ENCODE measurements at places on chromosomes 6 and 20. TPM values are rescaled to one million over a fixed set of nuclear protein-coding genes. Genes with fewer than 3 reads are reported as not detected.

The LY86 gene
- total RNA-seq: 7.0 TPM

DNA sequence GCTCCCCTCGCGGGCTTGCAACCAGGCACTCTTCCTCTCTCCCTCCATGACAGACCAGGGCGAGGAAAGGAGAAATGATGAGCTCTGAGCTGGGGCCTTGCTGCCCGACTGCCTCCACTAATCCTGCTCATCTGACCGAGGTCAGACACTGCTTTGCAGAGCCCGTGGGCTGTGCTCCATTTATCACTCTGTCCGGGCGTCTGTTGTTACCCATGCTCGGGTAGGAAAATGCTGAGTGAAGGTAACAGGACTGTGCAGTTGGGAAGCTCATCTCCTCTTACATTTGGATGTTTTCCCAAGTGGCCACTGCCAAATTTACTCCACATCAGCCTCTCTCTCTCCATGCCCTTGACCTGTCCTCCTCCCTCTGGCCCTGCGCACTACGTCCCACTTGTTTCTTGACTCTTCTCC is 14.6 kb downstream of the RPS6KA2 start:
- DNase-seq: no peak

- no peak for DNase-seq
These were observed 166.0 kb downstream of the TRMT11 start for GRCh38 chr6:126152372-126152745.

DNA sequence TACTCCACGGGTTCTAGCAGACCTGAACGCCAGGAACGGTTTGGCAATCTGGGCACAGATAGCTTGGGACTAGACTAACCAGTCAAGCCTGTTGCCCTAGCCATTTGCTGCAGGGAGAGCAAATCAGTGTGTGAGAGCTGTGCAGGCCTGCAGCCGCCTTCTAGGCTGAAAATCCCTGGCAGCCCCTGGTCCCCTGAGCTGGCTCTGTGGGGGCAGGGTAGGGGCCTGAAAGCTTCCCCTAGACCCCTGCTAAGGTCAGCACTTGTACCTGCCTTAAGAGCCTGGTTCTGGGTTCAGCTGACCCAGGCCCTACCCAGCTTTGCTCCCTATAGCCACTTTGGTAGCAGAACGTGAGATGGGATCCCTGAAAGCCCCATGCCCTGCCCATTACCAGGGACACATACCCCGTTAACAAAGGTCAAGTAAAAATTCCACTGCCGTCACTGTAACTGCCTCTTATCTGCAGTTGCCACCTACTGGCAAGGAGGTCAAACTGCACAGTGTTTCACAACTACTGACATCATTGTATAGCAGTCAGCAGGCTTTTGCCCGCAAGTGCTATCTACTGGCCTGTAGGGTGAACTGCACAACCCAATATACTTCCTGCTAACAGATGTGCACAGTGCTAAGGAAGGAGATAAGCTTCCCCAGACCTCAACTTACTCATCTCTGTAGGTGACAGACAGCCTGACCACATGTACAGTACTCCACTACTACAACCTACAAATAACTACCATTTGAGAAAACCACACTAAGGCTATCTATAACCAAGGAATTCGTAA is 95.1 kb upstream of the OLIG3 start:
- peak; percentile 53 for DNase-seq

The FOXA2 gene
- 35.6 TPM for total RNA-seq

The RAMACL gene
- total RNA-seq: 1.1 TPM

DNA sequence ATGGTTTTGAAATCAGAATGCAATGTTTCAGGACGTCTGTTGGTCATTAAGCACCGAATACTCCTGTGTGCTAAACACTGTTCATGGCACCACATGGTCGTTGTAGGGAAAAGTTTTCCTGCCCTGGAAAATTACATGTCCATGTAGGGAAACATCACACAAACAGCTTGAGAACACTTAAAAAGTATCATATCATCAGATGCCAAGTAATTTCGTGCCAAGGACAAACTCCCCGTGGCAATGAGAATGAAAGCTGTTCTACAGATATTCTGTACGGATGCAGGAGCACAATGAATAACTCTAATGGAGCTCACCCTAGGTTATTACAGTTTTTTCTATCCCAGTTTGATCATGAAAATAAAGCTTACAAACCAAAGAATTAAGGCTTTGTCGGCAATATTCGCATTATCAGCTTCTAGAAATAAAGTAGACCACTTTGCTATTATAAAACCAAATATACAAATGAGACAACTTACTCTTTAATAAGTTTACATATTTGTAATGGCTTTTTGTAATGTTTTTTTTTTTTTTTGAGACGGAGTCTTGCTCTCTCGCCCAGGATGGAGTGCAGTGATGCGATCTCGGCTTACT is 4.6 kb upstream of the DST start:
- DNase-seq: no peak

The RRAGD gene
- total RNA-seq: 19.8 TPM
